ENCODE measurements at places on chromosomes 16 and 17. TPM values are rescaled to one million over a fixed set of nuclear protein-coding genes. Genes with fewer than 3 reads are reported as not detected.

- no peak for DNase-seq
These were observed 79.5 kb downstream of the CA4 start for GRCh38 chr17:60229188-60229802.

The CAVIN1 gene
- polyA plus RNA-seq: 215 TPM

The ZG16 gene
- 0.02 TPM for polyA plus RNA-seq

- DNase-seq: no peak
These were observed 32.5 kb downstream of the PHKB start for GRCh38 chr16:47493381-47494337.
